ENCODE measurements at places on chromosomes 1 and 21.

DNA sequence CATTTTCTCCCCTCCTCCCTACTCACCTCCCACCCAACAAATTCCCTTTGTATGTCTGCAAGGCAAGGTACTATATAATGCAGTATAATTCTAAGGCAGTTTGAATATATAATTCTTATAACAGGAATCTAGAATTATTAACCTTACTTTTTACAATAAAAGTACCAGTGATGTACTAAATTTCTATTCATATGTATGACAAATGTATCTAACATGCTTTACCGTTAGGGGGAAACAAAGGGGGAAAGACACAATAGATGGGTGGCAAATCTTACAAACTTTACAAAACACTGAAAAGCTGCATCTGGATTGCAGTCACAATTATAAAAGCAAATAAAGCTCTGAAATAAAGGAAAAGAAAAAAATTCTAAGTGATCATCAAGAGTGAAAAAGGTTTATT lies 2.3 kb downstream of the PIK3R3 start:
- DNase-seq: no peak

- DNase-seq: no peak
Observed at GRCh38 chr1:245986404-245987218, 520.5 kb downstream of the SMYD3 start.

- DNase-seq: no peak
Observed at GRCh38 chr1:185474440-185475149, 157.6 kb upstream of the IVNS1ABP start.

- DNase-seq: no peak
Observed at GRCh38 chr21:46205166-46205565, 20.9 kb upstream of the SPATC1L start.

DNA sequence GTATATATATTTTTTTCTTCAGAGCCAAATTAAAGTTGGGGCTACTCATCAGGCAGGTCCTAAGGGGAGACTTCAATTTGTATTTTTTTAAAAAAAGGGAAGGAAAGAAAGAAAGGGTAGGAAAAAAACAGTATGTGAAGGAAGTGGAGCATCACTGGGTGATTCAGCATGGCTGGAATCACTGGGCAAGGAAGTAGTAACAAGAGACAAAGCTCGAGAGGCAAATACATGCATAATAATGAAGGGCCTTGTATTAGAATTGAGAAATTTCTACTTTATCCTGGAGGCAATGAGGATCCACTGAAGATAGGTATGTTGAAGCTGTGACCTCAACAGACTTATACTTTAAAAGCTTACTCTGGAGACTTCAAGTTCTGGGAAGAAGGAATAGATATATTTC lies 184.4 kb downstream of the COQ8A start:
- DNase-seq: no peak

DNA sequence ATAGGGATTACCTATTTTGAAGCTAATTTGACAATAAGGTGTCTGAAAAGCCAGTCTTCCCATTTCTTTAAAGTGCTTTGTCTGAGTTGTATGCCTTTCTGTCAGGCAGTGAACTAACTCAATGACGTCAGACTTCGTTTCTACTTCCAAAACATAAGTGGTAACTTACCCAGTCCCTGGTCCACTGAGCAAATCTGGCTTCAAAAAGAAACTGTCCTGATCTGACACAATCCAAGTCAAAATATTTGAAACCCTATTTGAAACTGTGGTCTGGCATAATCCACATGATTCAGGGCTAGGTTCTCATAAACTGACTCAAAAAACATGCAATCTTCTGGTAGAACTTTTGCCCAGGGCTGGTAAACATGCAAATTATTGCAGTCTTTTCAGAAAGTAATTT lies 34.0 kb downstream of the DIRAS3 start:
- no peak for DNase-seq

DNA sequence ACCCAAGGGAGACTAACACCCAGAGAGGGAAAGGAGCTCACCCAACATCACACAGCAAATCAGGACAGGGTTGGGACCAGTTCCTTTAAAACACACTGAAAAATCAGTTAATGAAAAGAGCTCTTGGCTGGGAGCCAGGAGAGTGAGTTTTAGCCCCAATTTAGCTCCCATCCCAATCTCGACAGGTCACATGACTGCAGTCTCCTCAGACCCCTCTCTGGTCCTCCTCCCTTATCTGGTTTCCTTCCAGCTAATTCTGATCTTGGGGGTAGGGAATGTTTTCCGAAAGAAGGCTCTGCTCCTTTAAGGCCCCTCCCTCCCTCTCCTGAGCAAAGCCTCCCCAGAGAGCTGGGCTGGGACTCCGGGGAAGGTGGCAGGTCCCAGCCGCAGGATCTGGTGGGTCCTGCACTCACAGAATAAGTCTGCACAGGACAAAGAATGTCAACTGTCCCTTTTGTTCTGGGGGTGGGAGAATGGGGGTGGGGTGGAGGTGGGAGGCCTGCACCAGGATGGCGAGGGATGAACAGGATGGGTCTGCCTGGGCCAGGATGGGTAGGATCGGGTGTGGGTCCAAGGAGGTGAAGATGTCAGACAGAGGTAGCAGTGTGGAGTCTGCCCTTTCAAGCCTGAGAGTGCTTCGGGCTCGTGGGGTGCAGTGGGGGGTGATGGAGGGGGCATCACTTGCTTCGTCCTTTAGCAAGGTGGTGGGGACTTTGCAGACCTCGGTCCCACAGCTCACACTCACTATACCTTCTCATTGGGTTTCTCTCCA lies 57.3 kb upstream of the SSBP3 start:
- no peak for DNase-seq

DNA sequence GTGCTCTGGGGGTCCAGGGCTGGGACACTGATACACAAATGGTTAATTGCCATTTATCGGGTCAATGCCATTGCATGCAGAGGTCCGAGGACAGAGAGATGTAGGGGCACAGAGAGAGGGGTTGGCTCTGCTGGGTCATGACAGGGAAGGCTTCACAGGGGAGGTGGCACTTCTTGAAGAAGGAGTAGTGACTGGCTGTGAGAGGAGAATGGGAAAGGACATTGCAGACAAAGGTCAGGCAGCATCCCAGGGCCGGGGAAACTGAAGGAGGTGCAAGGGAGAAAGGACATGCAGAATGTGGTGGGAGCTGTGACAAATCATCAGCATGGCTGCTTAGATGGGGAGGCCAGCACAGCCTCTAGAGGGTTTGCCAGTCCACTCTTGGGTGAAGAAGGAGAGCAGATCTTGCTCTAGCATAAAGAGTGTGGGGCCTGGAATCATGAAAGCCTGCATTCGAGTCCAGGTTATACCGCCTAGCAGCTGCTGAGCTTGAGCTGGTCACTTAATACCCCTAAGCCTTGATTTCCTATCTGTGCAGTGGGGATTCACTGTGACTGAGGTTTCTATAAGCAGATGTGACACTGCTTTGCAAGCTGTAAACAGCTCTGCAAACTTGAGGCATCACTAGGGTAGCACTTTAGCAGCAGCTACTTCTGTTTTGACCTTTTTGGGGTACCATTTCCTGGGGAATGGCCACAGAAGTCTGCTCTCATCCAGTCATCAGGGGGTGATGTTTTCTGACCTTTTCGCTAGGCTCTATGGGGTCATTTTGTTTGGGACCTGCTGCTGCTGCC lies 59.2 kb upstream of the EPS8L3 start:
- DNase-seq: no peak

- DNase-seq: no peak
Observed at GRCh38 chr1:82260666-82261065, 459.9 kb downstream of the ADGRL2 start.

DNA sequence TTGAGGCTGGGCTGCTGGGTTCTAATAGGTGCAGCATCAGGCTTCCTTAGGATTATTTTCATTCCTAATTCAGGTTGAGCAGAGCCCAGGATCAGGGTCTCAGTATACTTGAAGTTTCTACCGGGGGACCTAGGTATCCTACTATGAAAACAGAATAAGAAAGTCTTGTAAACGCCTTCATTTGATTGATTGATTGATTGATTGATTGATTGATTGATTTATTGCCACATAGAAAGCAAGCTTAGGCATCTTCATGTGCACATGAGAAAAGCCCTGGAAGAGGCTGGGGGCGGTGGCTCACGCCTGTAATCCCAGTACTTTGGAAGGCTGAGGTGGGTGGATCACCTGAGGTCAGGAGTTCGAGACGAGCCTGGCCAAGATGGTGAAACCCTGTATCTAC lies 97.4 kb upstream of the BMP8A start:
- no peak for DNase-seq

DNA sequence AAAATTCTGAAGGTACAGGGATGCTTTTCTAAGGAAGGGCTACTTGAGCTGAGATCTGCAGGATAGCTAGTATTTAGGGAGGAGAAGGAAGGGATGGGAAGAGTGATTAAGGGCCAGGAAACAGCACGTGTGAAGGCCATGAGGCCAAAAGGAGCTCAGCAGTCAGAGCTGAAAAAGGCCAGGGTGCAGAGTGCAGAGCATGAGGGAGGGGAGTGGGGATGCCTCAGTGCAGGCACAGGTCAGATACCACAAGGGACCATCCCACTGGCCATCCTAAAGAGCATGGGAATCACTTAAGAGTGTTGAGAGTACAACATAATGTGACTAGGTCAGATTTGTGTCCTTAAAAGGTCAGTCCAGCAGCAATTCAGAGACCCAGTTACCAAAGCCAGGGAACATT lies 16.0 kb downstream of the LRRN2 start:
- no peak for DNase-seq

DNA sequence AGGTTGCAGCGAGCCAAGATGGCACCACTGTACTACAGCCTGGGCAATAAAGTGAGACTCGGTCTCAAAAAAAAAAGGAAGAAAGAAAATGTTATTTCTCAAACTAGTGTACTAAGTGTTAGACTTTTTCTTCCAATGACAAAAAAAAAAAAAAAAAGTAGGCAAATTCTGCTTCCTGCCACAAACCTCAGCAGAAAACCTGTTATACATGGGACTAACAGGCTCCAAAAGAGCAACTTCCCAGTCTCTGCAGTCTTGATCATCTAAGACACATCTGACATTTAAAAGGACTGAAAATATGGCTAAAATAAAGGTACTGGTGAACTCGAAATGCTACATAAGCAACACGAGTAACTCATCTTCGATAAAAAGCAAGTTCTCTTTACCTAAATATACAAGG lies 59.6 kb downstream of the HSF2BP start:
- no peak for DNase-seq

DNA sequence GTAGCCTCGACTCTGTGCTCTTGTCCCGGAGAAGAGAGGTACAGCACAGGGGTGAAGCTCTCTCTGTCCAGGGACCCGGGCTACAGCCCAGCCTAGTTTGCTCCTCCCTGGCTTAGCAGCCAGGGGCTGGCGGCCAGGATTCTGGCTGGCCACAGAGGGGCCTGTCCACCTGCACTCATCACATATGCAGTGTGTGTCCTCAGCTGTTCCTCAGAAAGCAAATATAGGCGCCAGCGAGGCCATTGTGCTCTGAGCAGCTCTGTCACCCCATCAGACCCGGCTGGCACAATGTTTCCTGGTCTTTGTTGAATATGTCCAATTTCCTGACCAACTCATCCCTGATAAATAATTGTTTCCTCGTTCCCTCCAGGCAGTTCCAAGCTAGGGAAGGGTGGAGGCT lies 28.5 kb downstream of the KCND3 start:
- DNase-seq: no peak

- no peak for DNase-seq
Observed at GRCh38 chr1:94679332-94680038, 137.9 kb upstream of the F3 start.

DNA sequence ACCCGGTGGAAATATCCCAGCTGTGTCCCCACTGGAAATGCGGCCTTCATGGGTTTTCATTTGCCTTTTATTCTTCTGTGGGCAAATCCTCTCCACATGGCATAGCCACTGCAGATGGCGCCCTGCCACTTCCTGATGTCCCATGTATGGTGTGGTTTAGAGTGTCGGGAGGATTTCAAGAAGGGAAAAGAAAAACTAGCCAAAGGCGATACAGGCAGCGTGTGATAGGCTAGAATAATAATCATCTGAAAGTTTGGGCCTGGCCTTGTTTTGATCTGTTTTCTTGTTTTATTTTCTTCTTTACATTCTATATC lies 123.6 kb downstream of the PEX14 start:
- DNase-seq: no peak

- no peak for DNase-seq
Observed at GRCh38 chr21:44815225-44815624, 2.6 kb downstream of the SUMO3 start.

GRCh38 chr1:233972951-233973635 lies 68.6 kb downstream of the SLC35F3 start:
- no peak for DNase-seq
